ENCODE measurements at places on chromosomes 7 and 10.

DNA sequence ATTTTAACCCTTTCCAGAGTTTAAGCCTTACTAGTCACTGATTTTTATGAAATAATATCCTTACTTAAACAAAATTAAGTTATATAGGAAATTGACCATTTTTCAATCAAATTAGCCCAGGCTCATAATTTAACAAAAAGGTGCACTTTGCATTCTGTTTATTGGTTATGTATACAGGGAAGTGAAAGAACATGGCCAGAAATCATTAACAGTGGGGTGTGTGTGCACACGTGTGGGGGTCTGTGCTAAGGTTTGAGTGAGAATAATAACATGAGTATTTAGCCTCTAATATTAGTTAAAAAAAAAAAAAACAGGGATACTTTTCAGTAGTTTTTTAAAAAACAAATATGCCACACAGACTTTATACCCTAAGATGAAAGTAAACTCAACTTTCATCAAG is 510.5 kb upstream of the PFKP start:
- DNase-seq: no peak

DNA sequence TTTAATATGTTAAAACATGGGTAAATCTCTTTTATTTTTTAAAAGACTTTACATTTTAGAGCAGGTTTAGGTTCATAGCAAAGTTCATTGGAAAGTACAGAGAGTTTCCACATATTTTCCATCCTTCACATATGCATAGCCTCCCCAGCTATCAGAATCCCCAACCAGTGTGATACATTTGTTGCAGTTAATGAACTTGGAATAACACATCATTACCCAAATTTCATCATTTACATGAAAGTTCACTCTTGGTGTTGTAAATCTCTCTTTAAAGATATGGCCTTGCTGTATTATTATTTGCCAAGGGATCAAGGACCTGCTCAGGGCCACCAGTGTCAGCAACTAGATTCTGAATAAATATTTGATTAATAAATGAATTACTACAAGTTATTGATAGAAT is 263.4 kb downstream of the CDK14 start:
- DNase-seq: no peak

- DNase-seq: no peak
Observed at GRCh38 chr7:117808910-117809705, 64.1 kb downstream of the CTTNBP2 start.

DNA sequence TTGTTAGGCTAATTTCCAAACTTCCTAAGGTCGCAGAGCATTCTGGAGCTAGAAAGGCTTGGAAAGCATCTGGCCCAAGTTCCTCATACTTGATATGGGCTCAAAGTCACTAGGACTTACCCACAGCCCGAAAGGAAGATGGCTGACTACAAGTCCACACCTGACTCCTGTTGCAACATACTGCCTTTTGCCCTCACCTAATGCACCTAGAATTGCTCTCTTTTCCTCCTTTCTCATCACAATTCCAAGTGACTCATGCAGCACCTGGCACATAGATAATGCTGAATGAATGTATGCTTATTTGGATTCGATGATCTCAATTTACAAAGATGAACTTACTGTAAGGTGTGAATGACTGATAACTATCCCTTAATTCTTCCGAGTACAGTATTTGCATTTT is 131.5 kb downstream of the SORBS1 start:
- no peak for DNase-seq

DNA sequence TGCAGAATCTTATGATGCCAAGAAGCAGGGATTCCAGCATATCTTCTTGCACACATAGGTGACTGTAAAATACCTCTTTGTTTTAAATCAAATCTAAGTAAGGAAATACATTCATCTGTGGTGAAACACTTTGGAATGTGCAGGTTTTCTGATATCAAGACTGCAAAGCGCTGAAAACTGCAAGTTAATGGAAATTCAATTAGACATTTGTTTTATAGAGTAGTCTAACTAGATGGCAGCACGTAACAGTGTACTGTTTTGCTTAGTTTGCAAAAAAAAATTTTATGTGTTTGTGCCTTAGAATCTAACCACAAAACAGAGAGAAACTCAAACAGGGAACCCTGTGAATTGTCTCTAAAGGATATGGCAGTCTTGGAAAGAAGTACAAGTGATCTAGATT is 259.2 kb downstream of the HDAC9 start:
- DNase-seq: no peak

GRCh38 chr7:85014936-85015660 is 171.8 kb downstream of the SEMA3D start:
- no peak for DNase-seq
